ENCODE measurements at places on chromosomes 5 and 9.

DNA sequence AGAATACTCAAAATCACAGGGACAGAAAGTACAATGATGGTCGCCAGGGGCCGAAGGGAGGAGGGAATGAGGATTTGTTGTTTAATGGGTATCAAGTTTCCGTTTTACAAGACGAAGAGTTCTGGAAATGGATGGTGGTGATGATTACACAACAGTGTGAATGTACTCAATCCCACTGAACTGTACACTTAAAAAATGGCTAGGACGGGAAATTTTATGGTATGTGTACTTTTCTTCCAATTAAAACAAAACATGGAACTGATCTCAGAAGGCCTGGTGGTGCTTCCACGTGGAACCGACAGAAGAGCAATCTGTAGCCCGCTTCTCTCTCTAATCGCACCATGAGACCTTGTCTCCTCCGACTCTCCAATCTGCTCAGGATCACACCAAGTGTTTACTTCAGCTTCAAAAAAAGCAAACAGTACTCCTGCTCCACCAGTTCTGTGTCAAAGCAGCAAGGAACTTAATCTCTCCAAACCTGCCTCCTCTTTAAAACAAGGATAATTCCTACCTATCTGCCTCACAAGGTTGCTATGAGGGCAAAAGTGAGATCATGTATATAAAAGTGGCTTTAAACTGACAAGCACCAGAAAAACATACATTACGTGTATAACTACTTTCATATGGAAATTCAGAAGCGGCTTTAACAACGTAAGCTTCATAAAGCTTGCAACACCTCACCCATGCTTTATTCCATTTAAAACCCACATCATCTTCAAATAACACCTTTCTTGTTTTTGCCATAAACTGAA lies 2.1 kb downstream of the ECPAS start:
- DNase-seq: no peak

- no peak for DNase-seq
Observed at GRCh38 chr9:137642892-137643291, 24.1 kb downstream of the EHMT1 start.

- DNase-seq: no peak
Observed at GRCh38 chr9:81079055-81079454, 610.3 kb downstream of the TLE1 start.

DNA sequence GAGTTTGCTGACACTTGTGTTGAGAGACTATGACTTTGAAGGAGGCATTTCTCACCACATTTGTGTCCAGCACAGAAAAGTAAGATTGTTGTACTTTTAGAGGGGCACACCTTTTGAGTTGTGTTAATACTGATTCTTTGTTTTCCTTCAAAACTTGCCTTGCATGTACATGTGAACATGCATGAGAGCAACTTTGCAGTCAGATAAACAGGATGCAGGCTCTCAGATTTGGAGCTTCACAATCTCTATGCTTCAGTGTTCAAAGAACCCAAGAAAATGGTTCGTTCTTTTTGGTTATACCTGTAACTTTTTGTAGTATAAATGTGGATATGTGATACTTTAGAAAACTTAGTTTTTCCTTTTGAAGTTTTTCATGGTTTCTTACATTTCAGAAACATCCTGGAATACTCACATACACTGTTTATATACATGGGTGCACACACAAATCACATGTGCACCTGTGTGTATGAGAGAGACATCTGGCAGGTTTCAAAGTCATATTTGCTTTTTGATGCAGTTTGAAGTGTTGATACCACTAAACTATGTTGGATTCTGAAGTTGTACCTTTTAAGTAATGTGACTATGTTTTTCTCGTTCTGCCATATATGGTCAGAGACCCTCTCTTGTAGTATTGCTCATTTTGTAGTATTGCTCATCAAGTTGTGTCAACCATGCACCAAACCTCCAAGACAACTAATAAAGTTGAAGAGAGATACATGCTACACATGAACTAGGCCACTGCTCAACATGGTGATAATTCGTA lies 190.7 kb downstream of the CD180 start:
- no peak for DNase-seq

DNA sequence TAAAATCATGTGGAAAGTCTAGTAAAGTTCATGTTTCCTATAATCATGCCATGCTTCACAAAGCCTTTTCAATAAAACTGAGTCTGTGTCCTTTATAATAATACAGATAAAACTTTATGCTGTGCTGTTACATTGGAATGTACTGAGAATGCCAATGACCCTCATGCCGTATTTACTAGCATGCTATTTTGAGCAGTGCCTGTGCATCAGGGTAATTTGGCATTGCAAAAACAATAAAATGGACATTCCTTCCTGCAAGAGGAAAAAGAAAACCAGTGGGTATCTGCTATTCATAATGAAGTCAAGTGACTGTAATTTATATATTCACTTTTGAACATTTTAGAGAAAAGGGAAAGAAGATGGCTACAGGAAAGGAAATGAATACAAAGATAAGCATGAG lies 159.0 kb downstream of the PBX3 start:
- DNase-seq: no peak

GRCh38 chr5:81856948-81857928 lies 106.3 kb upstream of the SSBP2 start:
- no peak for DNase-seq

GRCh38 chr9:91150998-91151717 lies 210.6 kb downstream of the AUH start:
- DNase-seq: no peak

DNA sequence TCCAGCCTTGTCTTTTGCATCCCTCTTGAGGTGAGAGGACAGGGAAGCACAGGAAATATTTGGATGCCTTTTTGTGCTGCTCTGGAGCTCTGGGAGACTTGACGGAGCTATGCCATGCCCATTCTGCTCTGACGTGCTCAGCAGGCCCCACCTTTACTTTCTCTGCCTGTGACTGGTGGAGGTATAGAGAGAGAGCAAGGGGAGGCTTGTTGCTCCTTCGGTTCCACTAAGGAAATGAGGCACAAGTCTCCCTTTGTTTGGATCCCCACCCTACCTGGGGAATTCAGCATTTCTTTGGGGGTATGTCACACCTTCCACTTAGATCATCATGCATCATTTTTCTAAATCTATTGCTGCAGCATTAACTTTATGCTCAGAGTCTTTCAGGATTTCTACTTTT lies 121.8 kb upstream of the CNTLN start:
- no peak for DNase-seq

DNA sequence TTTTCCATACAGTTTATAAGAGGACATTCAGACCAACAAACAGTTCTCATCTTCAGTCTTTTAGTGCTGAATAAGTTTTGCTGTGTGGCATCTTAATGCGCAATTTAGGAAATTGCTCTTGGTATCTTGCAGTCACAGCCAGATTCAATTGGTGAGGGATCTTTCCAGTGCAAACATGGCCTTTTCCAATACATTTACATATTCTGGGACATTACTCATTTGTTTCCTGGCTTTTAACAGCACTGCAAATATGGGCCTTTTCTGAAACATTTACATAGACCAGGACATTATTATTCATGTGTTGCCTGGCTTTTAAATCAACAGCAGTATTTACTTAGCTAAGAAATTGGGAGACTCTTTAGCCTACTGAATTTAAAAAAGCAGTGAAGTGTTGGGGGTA lies 22.7 kb downstream of the ANKRD33B start:
- no peak for DNase-seq

DNA sequence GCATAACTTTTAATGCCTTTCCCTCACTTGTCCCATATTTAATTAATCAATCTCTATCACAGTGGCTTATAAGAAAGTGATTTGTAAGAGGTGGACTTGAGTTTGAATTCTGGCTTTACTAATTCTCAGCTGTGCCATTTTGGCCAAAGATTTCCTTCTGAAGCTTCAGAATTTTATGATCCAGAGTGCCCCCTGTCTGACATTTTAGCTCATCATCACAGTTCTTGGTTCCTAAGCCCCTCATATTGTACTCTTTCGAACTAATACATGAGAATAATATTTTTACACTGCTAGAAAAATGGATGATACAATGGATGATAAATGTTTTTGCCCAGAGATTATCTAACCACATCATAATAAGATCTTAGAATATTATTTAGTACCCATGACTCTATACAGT lies 1014.1 kb downstream of the PTPRD start:
- no peak for DNase-seq

- DNase-seq: no peak
Observed at GRCh38 chr9:134774410-134774809, 106.2 kb upstream of the FCN2 start.

GRCh38 chr9:90433398-90433941 lies 209.2 kb downstream of the DIRAS2 start:
- no peak for DNase-seq

GRCh38 chr5:81091199-81091598 lies 131.0 kb downstream of the RASGRF2 start:
- DNase-seq: no peak

GRCh38 chr5:157072508-157072907 lies 13.6 kb upstream of the HAVCR1 start:
- DNase-seq: peak; percentile 11

GRCh38 chr9:73038613-73039012 lies 85.8 kb upstream of the ALDH1A1 start:
- no peak for DNase-seq

DNA sequence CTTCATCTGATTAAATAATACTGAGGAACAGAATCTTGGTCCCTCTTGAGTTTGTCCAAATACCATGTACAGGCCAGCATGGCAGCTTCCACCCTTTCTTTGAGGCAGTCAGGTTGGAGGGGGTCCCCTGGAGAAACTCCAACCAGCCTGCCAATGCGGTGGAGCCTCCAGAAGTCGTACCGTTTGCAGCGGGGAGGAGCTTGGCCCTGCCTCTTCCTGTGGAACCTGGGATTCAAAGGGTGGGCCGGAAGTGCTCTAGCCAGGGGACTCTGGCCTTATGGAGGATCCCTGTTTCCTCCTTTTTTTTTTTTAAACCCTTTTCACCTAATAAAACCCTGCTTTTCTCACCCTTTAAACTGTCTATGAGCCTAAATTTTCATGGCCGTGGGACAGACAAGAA lies 216.3 kb upstream of the ZNF608 start:
- DNase-seq: no peak

DNA sequence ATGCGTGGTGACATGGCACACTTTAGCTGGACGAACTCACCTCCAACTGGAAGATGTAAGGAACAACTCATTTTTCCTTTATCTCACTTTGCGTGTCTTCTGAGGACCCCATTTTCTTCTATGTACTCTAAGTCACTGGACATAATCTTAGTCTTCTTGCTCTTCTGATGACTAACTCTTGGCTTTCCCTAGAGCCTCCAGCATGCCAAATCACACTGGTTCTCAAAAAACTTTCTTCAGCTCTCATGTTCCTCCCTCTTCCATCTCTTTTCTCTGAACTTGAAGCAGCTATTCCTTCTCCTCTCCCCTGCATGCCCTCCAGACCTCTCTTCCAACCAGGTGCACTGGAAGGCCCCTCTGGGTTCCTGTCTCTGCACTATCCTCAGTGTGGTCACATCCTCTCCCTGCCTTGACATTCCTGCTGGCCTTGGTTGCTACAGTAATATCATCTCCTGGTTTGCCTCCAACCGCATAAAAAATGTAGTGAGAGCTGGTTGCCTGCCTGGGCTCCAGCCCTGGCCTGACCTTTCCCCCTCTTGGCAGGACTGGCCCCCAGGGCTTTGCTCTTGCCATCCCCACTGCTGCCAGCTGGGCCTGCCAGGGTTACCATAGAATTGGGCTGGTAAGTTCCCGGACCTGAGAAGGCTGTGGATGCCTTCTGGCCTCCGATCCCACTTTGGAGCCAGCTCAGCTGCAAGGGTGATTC lies 44.8 kb upstream of the BNC2 start:
- no peak for DNase-seq

DNA sequence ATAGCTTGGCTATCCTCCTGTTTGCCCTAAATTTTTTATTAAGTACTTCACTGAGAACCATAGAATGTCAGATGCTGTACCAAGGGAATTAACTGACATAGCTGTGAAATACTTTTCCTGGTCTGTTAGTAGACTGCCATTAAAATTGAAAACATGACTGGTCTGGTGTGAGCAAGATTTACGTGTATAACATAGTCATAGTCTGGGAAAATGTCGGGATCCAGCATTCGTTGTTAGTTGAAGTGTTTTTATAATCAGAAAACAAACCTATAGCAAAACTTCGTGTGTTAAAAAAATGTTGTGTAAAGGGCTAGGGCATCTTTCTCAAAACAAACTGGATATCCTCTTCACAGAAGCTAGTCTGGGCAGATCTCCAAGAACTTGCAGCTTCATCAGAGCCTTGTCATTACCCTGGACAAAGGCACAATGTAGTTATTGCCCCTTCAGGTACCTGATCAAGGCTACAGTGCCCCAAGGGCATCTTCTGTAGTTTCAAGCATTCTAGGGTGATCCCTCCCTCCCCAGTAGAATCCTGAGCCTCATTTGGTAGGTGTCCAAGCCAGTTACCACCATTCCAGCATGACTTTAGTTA lies 454.2 kb upstream of the SGCD start:
- DNase-seq: no peak

GRCh38 chr5:36242534-36243485 lies 1.1 kb upstream of the NADK2 start:
- DNase-seq: peak; percentile 22

DNA sequence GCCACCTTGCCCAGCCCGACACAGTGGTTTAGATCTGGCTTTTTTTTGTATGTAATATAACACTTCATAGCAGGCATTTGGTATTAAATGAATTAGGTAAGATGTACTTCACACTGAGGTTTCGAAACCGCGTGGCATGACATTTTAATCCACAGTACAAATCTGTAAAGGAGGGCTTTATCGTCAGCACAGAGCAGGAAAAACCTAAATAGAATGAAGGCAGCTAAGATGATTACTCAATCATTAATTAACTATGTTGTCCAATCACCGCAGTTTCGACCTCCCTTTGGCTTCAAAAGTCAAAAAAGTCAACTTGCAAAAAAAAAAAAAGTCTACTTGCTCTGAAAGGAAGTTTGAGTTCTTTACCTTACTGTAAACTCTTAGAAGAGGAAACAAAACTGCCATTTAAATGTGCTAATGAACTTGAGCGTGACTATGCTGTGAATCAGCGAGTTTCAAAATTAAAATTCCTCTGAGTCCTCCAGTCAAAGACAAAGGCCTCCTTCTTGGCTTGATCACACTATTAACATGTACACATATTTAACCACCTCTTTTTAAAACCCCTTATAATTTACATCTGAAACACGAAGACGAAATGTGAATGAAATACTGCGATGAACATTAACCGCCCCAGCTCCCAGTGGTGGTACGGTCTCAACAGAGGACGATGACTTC lies 698 bp upstream of the SEC24A start:
- peak; percentile 40 for DNase-seq

DNA sequence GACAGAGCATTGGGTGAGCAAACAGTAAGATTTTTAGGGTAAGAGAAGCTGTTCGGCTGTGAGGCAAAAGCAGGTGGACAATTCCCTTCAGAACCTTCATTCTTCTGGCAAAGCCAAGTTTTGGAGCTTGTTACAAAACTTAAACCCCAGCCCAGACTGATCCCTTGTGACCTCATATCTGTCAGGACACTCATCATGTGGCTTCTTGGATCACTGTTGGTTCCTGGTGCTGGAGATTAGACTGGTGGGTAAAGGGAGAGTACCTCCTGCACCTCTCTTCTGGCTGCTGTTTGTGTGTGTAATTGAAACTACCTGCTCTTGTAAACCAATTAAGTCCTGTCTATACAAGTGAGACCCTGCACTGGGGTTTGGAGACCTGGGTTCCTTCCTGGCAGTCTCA lies 21.0 kb downstream of the LARP1 start:
- DNase-seq: no peak
